ENCODE measurements at places on chromosomes 12 and 14.

GRCh38 chr12:54141431-54142113, 47.2 kb downstream of the SMUG1 start:
- no peak for DNase-seq

- DNase-seq = no peak
Observed at GRCh38 chr14:80519002-80519401, 307.7 kb upstream of the DIO2 start.

GRCh38 chr12:128914908-128915563, 61.8 kb downstream of the GLT1D1 start:
- DNase-seq = no peak

GRCh38 chr12:7150841-7151240, 20.7 kb downstream of the CLSTN3 start:
- no peak for DNase-seq

Data from H1 (cell line).